ENCODE measurements at places on chromosomes 1 and 21. TPM values are rescaled to one million over a fixed set of nuclear protein-coding genes. Genes with fewer than 3 reads are reported as not detected.

Gene KCNA3
- 84.9 TPM for total RNA-seq

Gene CNR2
- 0.08 TPM for total RNA-seq

Gene FGR
- not detected for total RNA-seq

Gene DPT
- not detected for total RNA-seq

Gene NFASC
- total RNA-seq, result 0.10 TPM

Gene FAM131C
- 5.6 TPM for total RNA-seq

Gene MFAP2
- not detected for total RNA-seq

DNA sequence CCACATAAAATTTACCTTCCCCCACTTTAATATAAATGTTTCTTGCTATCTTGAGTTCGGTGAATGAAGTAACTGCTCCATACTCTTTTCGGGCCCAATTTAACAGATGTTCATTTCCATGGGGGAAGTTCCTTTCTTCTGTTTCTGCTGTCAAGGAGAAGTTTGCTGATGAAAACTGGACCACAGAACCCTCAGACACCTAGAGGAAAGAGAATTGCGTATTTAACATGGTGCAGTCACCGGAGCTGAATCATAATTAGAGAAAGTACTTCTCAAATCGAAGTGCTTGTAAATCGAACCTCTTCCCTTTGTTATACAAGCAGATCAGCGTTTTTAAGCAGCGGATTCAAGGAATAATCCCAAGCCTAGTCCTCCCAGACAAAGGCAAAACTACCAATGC lies 151.2 kb downstream of the TGFBR3 start:
- no peak overlapping the region for H3K27ac ChIP-seq
- no peaks in the 10 kb centered on the region for H3K27me3 ChIP-seq
- peaks cover 76% of the 10 kb centered on the region for H3K36me3 ChIP-seq
- DNase-seq, result no peak
- peaks cover 52% of the 10 kb centered on the region for H3K4me1 ChIP-seq

DNA sequence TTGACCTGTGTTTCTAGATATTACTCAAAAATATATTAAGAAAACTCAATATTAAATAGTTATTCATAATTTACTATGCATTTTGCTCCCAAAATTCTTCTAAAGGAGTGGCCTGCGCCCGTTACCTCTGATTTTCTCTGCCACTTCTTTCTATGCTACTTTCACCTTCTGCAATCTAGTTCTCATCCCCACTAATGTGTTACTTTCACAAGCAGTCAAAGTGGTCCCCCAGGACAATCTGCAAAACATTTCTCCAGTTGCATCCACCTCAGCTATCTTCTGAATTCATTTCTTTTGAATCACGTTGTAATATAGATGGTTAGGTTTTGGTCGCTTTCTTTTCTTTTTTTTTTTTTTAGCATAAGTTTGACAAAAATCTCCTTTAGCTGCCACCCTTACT lies 13.4 kb downstream of the INSL5 start:
- H3K4me3 ChIP-seq, result no peak overlapping the region
- H3K27me3 ChIP-seq, result peaks cover 2% of the 10 kb centered on the region
- no peaks in the 10 kb centered on the region for H3K36me3 ChIP-seq

DNA sequence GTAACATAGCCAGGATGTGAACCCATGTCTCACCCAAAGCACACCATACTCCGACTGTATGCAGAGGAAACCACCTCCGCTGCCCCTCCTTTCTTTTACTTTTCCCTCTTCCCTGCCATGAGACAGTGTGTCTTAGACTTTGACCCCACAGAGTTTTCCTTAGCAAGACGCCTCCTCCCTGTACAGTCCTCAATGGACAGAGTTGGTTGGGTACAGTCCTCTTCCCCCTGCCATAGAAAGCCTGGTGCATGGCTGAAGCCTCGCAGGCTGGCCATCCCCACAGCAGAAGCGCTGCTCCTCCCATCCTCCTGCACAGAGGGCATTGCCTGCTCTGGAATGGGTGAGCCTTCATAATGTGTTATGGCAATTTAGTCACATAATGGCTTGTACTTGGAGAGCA lies 127.9 kb downstream of the PLPP3 start:
- no peak overlapping the region for H3K4me3 ChIP-seq
- no peaks in the 10 kb centered on the region for H3K27me3 ChIP-seq
- H3K27ac ChIP-seq, result no peak overlapping the region
- no peaks in the 10 kb centered on the region for H3K4me1 ChIP-seq
- DNase-seq, result no peak

- H3K4me1 ChIP-seq, result peaks cover 2% of the 10 kb centered on the region
- no peaks in the 10 kb centered on the region for H3K36me3 ChIP-seq
- H3K27me3 ChIP-seq, result peaks cover 3% of the 10 kb centered on the region
- no peak overlapping the region for H3K4me3 ChIP-seq
- no peak for DNase-seq
Measured at GRCh38 chr21:38840456-38841300, 34.9 kb downstream of the ETS2 start.

DNA sequence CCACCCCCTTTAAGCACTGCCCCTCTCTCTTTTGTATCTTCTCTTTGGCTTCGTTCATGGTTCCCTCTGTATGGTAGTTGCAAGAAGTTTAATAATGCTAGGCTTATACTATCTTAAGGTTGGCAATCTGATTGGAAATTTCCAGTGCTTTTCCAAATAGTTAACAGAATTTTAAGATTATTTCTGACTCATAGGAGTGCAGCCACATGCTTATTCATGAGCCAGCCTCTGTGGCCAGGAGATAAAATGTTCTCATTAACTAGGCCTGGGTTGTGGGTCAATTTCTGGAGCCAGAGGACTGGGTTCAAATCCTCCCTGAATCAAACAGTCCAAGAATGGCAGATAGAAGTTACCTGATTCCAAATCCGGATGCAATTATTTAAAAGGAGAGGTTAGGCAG lies 103.1 kb downstream of the ATP6V1G3 start:
- no peak overlapping the region for H3K4me3 ChIP-seq
- no peak overlapping the region for H3K27ac ChIP-seq
- H3K36me3 ChIP-seq, result no peaks in the 10 kb centered on the region
- no peak for DNase-seq

GRCh38 chr21:18812308-18812707 lies 408.7 kb upstream of the TMPRSS15 start:
- H3K4me1 ChIP-seq, result no peaks in the 10 kb centered on the region
- H3K4me3 ChIP-seq, result no peak overlapping the region

DNA sequence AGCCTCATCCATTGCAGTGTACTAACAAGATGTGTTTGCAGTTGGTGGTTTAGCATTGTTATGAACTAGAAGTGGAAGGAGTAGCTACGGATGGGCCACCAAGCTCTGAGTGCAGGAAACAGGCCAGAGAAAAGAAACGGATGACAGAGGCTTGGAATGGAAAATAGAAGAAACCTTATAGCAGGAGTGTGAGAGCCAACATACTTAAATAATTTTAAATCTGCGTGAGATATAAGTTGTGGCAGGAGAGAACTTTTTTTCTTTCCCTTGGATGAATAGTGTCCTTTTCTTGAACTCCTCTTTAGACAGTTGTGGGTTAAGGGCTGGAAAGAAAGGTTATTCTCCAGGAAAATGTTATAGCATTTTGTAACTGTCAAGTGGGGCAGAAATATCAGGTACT lies 54.2 kb downstream of the RGL1 start:
- H3K4me1 ChIP-seq, result no peaks in the 10 kb centered on the region
- no peak overlapping the region for H3K4me3 ChIP-seq
- no peaks in the 10 kb centered on the region for H3K27me3 ChIP-seq
- DNase-seq, result no peak
- no peaks in the 10 kb centered on the region for H3K36me3 ChIP-seq

DNA sequence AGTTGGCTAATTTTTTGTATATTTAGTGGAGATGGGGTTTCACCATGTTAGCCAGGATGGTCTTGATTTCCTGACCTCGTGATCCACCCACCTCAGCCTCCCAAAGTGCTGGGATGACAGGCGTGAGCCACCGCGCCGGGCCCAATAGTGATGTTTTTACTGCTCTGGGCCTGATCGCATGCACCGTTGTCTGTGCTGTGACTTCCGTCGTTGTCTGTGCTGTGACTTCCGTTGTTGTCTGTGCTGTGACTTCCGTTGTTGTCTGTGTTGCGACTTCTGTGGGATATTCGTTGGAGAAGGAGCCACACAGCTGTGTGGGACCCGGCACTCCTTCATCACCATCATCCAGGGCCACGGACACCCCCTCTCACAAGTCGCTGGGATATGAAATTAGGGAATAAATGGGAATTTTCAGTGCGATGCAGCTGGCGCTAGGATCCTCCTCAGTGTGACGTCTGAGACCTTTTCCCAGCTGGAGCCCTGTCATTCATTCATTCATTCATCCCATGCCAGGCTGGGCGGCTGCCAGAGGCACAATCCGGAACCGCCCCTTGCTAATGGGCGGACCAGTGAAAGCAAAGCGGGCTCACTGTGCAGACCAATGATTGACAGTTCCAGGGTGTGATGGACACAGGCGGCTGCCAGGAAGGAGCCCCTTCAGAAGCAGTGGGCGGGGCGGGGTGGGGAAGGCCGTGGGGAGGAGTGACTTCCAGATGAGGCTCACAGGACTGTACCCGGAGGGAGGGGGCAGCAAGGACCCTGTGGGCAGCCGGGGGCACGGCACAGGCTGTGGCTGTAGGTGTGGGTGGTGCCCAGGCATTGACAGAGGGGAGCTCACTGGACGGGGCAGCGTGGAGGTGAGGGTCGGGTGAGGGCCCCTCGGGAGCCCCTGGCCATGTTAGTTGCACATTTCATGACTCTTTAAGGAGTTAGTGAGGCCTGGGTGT lies 48.9 kb downstream of the PRKCZ start:
- DNase-seq, result no peak
- H3K27me3 ChIP-seq, result no peaks in the 10 kb centered on the region
- peaks cover 3% of the 10 kb centered on the region for H3K36me3 ChIP-seq
- H3K4me1 ChIP-seq, result no peaks in the 10 kb centered on the region

GRCh38 chr21:36647279-36648093 lies 51.4 kb upstream of the SIM2 start:
- peaks cover 6% of the 10 kb centered on the region for H3K27me3 ChIP-seq
- H3K4me3 ChIP-seq, result no peak overlapping the region
- no peaks in the 10 kb centered on the region for H3K36me3 ChIP-seq
- H3K4me1 ChIP-seq, result no peaks in the 10 kb centered on the region

GRCh38 chr1:232728507-232729263 lies 76.5 kb upstream of the MAP10 start:
- H3K36me3 ChIP-seq, result no peaks in the 10 kb centered on the region
- no peak for DNase-seq
- H3K27ac ChIP-seq, result no peak overlapping the region
- H3K4me1 ChIP-seq, result peaks cover 2% of the 10 kb centered on the region
- no peak overlapping the region for H3K4me3 ChIP-seq
- no peaks in the 10 kb centered on the region for H3K27me3 ChIP-seq

GRCh38 chr1:100479620-100480338 lies 58.2 kb upstream of the GPR88 start:
- no peak overlapping the region for H3K27ac ChIP-seq
- DNase-seq, result no peak
- no peak overlapping the region for H3K4me3 ChIP-seq
- peaks cover 1% of the 10 kb centered on the region for H3K4me1 ChIP-seq
- peaks cover 65% of the 10 kb centered on the region for H3K36me3 ChIP-seq

DNA sequence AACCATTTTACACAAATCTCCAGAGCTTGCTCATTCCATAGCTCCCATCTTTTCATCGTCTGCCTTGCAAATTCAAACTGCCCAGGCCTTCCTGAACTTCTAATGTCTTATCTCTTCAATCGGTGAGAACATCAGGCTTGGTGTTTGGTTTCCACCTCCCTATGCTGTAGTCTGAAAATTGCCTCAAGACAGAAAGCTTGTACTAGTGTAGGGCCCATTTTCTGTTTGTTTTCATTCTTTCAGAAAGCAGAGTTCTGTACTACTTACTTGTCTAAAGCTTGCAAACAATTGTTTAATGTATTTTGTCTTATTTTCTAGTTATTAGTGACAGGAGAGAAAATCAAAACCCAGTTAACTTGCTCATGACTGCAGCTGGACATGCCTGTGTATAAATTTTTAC lies 16.8 kb downstream of the HOOK1 start:
- H3K36me3 ChIP-seq, result no peaks in the 10 kb centered on the region
- H3K27ac ChIP-seq, result no peak overlapping the region
- DNase-seq, result no peak
- H3K27me3 ChIP-seq, result no peaks in the 10 kb centered on the region
- no peaks in the 10 kb centered on the region for H3K4me1 ChIP-seq

DNA sequence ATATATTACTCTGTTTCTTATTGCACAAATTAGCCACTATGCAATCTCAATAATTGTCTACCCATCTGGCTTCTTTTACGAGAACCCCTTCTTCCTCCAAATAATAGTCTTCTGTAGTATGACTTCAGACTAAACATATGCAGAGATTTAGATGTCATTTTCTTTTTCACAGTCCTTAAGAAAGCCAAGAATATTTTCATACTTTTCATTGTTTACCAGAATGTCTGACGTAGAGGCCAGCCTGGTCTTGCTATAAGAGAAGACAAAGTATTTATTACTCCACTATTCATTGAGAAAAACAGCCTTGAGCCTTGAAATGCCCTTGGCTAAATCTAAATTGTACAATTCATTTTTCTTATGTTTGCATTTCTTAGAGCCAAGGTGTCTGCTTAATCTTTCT lies 714.9 kb upstream of the CXADR start:
- H3K4me3 ChIP-seq, result no peak overlapping the region
- H3K27ac ChIP-seq, result no peak overlapping the region
- DNase-seq, result no peak
- no peaks in the 10 kb centered on the region for H3K4me1 ChIP-seq
- H3K27me3 ChIP-seq, result no peaks in the 10 kb centered on the region
- H3K36me3 ChIP-seq, result no peaks in the 10 kb centered on the region

DNA sequence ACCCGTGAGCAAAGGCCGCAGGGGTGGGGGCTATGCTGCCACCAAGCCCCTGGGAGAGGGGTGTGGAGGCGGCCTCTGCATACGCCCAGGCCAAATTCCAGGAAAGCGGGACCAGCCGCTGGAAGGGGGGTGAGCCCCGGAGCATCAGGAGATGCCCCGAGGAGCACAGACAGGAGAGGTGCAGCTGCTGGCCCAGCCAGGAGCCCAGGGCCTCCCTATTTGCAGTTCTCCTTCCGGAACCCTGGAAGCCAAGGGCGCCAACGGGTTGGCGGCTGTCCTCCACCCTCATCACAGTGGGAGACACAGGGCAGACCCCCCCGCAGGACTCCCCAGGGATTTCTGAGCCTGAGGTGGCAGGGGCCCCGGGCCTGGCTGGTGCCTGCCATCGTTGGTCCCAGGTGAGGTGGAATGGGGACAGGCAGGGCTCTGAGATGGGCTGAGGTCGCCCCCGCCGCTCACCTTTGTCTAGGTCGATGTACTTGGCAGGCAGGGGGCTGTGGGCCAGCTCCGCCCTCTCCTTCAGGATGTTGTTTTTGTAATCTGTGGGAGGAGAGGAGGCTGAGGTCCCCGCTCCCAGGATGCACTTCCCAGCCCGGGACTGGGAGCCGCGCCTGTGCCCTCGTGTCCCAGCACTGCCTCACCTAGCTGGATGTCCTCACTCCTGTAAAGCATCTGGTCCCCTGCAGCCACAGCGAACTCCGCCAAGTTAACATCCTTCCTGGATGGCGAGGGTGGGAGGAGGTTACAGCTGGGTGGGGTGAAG lies 4.4 kb upstream of the DVL1 start:
- H3K27ac ChIP-seq, result no peak overlapping the region
- H3K27me3 ChIP-seq, result peaks cover 28% of the 10 kb centered on the region
- H3K4me1 ChIP-seq, result peaks cover 11% of the 10 kb centered on the region
- no peaks in the 10 kb centered on the region for H3K36me3 ChIP-seq
- no peak for DNase-seq
- no peak overlapping the region for H3K4me3 ChIP-seq
